ENCODE measurements at places on chromosomes 16 and 17.

GRCh38 chr16:56005958-56006357 is 130.8 kb upstream of the CES5A start:
- no peak for DNase-seq

- DNase-seq, result no peak
Measured at GRCh38 chr16:84820305-84820684, 510 bp downstream of the CRISPLD2 start.

DNA sequence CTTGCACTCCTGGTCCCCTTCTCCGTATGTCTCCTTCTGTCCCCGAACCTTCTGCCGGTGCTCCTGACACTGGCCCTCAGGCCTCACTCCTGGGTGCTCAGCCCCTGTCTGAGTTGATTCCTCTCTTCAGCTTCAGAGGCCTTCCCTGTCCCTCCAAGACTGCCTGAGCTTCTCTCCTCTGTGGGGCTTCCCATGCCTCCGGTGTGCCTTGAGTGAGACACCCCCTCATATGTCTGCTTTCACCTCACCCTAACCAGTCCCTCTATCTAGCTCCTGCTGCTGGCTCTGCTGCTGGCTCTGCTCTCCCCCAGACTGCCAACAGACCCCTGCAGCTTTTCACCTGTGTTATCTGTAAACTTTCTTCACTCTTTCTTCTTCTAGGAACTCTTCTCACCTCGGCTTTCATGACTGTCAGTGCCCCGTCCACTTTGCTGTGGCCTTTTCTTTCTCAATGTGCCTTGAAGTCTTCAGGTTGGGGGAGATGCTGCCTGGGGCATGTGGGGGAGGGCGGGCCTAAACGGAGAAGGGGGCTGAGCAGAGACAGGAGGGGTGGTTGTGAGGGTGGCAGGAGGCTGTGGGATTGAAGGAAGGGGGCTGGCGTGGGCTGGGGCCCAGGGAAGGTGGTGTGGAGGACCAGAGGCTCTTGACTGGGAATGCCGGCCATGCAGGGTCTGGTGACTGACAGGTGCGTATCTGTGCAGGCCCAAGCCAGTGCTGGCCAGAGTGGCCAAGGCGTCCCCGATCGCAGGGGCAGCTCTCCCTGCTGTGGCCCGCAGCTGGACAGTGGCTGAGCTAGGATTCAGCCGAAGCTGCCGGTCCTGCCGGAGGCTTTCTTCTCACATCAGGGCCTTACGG is 81.3 kb downstream of the METRNL start:
- no peak for DNase-seq

DNA sequence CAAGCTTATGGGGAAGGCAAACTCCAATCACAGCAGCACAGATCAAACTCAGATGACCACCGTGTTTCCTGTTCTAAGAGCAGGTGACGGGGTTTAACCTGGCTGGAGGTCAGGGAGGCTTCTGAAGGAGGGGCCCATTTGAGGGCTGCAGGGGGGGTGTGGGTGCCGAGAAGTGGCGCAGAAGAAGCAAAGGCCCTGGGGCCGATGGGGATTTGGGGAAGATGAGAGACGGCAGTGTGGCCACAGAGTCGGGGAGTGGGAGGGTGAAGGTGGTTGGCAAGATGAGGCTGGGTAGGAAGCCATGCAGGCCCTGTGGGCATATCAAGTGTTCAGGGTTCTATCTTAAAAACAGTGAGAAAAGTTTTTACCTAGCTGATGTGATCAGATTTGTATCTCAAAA is 122.9 kb downstream of the CLEC16A start:
- no peak for DNase-seq

DNA sequence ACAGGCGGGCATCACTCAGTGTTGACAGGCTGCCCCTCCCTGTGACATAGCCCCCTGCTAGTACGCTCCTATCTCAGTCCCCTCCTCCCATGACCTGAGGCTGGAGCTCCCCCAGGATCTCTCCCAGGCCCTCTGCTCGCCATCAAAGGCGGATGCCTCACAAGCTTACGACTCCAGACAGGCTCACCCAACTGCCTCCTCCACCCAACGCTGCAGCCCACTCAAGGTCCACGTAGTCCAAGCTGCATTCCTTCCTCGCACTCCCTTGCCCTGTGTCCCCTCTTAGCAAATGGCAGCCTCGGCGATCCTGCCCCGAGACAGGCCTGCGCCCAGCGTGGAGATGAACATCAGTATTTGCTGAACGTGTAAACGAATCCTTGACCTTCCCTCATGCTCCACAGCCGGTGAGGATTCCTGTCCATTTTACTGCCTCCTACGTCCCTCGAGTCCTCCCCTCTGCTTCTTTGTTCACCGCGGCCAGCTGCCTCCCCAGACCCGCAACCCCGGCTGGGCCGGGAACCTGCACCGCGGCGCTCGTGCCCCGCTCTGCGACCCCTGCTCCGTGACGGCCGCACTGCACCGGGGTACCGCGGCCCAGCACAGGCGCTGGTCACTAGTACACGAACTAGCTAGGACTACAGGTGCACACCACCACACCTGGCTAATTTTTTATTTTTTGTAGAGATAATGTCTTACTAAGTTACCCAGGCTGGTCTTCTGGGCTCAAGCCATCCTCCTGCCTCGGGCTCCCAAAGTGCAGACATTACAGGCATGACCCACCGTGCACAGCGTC is 838 bp upstream of the TMEM97 start:
- DNase-seq, result peak; percentile 68

DNA sequence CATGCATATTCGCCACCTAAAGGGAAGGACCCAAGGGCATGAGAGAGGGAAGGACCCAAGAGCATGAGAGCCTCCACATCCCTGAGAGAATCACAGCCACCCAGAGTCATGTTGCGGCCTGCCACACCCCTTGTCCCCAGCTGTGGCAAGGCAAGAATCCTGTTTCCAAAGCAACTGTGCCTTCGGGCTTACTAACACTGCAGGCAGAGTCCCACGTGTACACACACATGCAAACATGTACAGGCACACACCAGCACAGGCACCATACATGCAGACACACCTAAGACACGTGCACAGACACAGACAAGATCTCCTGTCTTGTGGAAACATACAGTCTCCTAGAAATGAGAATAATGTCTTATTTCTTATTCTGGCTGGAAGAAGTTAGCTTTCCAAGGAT is 92.4 kb upstream of the CDYL2 start:
- no peak for DNase-seq

GRCh38 chr16:2518823-2519710 is 1.1 kb upstream of the AMDHD2 start:
- no peak for DNase-seq

GRCh38 chr16:50280932-50281331 is 14.6 kb downstream of the ADCY7 start:
- no peak for DNase-seq

DNA sequence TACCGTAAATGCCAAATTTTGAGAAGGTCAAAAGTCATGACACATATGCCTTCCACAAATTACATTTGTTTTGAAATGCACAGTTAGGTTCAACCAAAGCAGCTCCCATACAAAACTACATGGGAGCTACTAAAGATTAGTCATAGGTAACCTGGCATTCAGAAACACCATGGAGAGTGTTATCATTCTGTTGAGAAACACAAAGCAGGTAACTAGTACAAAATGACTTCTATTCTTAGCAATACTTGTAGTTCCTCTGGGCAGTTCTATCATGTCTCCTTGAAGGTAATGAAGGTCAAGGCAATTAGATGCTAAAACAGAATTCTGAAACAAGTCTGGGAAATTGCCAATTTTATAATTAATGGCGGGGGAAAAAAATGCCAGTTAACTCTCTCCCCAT is 39.4 kb downstream of the KCNJ16 start:
- DNase-seq, result no peak

- DNase-seq, result no peak
Measured at GRCh38 chr17:28711723-28712031, at the start of gene PROCA1. Gene PROCA1 (minus strand): TSS chr17:28711888. CDS start chr17:28711660, 228 bp downstream.

DNA sequence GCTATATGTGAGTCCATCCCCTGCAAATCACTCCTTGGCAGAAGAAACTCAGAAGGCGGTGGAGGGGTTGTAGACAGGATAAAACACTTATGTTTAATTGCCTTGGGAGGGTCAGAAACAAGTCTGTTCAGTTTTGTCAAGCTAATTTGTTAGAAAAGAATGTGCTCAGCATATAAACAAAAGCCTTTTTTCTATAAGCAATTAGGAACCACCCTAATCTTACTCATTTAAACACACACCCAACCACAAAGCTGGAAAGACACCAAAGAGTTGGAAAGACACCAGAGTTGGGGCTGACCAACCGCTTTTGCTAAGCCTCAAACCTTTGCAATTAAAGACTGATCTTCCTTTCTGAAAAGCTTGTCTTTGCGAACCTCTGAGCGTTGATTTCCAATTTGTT is 439.2 kb upstream of the ERCC4 start:
- DNase-seq, result no peak

DNA sequence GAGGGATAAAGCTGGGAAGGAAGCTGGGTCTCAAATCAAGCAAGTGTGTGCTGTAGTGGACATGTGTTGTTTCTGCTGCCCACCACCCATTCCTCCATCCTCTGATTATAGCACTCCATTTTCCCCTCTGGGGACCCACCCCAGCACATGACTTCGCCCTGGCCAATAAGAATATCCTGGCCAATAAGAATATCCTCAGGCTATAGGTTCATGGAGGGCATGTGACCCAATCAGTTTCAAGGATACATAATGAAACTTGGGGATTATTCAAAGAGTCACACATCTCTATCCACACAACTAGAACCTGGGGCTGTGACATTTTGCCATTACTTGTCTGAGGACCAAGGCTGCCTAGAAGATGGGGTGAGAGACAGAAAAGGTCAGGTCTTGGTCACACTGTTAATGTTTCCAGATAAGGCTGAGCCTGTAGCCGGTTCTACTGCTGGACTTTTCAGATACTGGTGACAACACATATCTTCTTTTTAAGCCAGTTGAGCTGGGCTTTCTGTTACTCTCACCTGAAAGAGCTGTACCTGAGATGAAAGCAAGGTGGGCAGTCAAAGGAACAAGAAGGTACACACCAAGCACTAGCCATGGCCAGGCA is 33.7 kb downstream of the MYO18A start:
- DNase-seq, result no peak

DNA sequence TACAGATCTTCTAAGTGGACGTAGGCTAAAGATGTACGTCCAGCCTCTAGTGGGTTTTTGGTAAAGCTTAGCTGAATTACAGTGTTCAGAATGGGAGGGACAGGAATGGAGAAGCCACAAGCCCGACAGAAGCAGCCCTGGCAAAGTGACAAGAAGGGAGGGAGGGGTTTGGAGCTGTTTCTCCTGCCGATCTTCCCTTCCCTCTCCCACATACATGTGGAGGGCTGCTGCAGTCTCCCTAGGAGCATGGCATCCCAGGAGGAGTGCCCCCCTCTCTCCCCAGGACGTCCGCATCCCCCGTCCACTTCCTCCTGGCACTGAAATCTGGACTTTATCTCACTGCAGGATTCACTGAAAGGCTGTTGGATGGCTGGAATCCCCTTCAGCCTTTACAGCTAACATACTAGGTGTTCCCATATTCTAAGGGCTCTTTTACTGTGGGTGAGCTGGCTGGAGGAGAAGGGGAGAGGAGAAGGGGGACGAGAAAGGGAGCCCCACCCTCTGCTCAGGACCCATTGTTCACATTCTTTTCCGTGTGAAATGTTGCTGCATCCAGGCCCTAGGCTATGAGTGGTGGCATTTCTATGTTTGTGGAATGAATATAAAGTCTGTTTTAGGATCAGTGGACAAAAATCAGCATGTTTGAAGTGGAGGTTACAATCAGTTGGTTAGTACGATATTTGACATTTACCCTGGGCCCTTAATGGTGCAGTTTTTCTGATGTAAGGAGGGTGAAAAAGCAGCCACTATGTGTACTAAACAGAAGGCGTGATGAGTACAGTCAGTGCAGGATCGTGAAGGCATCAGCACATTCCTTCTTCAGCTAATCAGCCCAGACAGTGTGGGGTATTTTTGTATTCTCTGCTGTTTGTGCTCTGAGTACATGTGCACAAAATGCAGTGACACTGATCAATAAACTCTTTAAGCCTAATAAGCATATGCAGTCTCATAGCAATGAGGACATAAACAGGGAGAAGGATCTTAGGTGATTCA is 94.6 kb downstream of the SPECC1 start:
- DNase-seq, result no peak

DNA sequence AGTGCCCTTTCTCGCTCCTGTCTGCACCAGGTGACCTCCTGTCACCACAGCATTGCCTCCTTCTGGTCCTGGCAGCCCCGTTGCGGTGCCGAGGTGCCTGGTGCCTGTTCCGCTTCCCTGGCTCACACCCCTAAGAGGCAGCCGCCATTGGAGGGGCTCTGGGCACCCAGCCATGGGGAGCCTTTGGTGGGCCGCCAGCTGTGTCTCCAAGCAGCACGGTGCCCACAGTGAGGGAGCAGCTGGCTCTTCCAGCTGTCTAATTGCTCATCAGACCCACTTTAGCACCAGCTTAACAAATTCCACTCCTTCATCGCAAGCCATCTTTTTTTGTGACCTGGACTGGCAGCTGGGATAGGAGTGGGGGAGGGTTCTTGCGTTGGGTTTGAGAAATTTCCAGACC is 276.1 kb downstream of the SNX29 start:
- no peak for DNase-seq

DNA sequence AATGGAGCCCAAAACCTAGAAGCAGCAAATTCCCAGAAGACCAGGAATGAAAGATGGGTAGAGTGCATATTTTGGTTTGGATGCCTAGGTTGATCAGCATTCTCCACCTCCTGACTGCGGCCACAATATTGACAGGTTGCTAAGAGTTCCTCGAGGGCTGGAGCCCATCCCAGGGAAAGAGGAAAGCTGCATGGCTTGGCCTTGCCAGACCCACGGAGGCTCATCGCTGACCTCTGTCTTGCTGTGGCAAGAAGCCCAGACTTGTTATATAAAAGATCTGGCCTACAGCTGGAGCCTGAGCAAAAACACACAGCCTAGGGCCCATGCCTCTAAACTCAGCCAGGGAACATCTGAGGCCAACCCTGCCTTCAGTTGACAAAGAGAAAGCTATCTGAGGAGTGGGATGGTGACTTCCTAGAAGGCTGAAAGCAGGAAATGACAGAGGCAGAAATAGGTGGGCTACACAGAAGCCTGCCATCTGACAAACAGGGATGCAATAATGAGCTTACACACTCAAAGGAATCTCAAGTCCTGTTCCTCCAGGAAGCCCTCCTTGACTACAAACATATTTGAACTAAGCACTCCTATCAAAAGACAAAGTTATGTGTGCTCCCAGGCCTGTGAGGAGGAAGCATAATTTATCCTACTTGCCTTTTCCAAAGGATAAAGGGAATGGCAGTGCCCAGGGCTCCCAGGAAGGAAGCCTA is 22.5 kb upstream of the SLC35B1 start:
- DNase-seq, result no peak

- DNase-seq, result no peak
Measured at GRCh38 chr16:72819345-72819744, 228.6 kb downstream of the ZFHX3 start.

DNA sequence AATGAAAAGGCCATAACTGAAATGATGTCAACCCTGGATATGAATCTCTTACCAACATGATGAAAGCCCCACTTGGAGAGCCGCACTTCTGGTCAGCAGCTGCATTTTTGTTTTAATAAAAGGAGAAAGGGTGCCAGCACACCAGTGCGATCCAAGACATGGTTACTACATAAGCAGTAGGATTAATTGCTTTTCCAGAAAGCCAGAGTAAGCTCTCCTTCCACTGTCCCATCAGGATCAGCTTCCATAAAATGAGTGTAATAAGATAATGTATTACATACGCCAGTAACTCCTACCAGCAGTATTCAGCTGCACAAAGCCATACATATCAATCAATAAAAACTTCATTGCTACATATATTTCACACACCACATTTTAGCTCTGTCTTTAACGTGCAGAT is 26.3 kb upstream of the NACA2 start:
- DNase-seq, result no peak

GRCh38 chr16:70162041-70162451 is 11.5 kb upstream of the CLEC18C start:
- no peak for DNase-seq

GRCh38 chr16:4214215-4214621 is 27.7 kb downstream of the SRL start:
- no peak for DNase-seq

All from ELF-1 (cell line).